Activated CD8-positive, alpha-beta T cell treated with anti-CD3 and anti-CD28 coated beads for 36 hours (primary cell): ENCODE measurements at places on chromosomes 1 and 21. TPM values are rescaled to one million over a fixed set of nuclear protein-coding genes. Genes with fewer than 3 reads are reported as not detected.

GRCh38 chr1:38546636-38547035 is 312.9 kb downstream of the RRAGC start:
- no peak for DNase-seq
- no peak overlapping the region for H3K4me3 ChIP-seq
- H3K27ac ChIP-seq: no peak overlapping the region

RIT1 gene
- total RNA-seq: 21.6 TPM

NPL gene
- total RNA-seq: 4.5 TPM

ERRFI1 gene
- 1.6 TPM for total RNA-seq
